Hindlimb muscle (tissue), 1 donor: ENCODE measurements at places on chromosomes 4 and X. TPM values are rescaled to one million over a fixed set of nuclear protein-coding genes. Genes with fewer than 3 reads are reported as not detected.

Gene TNIP3
- 0.15 TPM for polyA plus RNA-seq

Gene EPHA5
- polyA plus RNA-seq, result 0.17 TPM

Gene EBP
- 20.0 TPM for polyA plus RNA-seq

- DNase-seq, result no peak
Measured at GRCh38 chr4:80540785-80541469, 205.4 kb downstream of the CFAP299 start.

- DNase-seq, result no peak
Measured at GRCh38 chr4:159021597-159022385, 81.1 kb upstream of the RAPGEF2 start.

- DNase-seq, result no peak
Measured at GRCh38 chr4:167885872-167886271, 206.5 kb upstream of the ANXA10 start.

- DNase-seq, result no peak
Measured at GRCh38 chrX:9988762-9989161, 21.6 kb downstream of the CLDN34 start.

DNA sequence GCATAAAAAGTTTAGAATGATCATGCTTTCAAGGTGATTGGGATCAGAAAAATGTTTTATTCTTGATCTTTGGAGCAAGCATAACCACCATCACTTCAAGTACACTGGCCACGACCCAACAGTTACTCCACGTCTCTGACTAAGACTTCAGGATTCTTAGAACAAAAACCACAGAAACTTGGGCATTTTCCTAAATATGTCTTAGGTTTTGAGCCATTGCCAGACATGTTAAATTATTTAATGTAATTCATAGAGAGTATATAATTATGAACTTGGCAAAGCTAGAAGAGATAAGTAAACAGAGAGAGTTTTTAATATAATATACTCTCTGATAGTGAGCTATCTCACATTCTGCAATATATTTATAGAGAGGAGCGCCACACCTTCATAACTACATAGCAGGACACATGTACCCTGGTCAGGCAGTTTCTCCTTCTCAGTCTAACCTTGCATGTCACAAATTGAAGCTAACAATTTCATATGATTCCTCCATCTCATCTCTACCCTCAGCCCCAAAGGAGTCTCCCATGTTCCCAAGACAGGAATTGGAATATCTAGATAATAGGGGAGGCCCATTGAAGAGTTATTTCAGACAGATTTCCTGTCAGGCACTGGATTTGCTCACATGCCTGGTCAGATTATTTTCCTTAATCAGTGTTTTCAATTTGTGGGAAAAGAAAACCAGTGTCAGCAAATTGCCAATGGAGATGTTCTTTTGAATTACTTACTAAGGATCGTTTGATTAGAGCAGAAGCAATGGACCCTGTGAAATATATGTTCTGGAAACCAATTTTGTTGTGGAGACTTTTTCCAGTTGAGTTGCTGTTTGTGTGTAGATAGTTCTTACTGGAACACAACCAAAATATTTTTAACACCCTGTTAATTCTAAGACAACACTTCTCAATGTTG lies 61.7 kb upstream of the GUCY1A1 start:
- no peak for DNase-seq

DNA sequence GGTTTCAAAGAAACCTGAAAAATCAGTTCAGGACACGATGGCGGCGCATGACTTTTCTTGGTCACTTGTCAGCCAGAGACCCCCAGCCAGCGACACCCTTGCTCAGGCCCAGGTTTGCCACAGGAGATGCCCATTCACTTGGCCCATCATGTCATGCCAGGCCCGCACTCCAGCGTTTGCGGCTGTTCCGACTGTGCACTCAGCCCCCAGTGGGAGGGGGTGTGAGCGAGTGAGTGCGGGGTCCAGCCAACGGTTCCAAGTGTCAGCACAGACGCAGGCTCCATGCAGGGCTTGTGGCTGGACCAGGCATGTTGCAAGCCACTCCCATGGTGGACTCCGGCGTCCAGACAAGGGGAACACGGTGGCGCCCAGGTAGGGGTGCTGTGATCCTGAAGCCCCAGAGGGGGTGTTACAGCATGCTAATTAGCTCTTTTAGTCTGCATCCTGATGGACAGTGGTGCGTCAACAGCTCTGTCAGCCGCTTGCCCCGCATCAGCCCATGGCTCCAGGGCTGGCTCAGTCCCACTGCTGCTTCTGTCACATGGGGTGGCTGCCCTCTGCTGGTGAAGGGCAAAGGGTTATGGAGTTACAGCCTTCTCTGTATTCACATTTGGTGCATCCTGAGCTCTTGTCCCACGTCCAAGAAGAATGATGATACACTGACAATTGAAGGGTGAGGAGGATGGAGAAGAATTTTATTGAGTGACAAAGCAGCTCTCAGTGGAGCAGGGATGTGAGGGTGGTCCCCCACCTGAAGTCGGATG lies 3.7 kb upstream of the MAEA start:
- DNase-seq, result no peak
